Daoy (cell line): ENCODE measurements at places on chromosomes 3 and 15. TPM values are rescaled to one million over a fixed set of nuclear protein-coding genes. Genes with fewer than 3 reads are reported as not detected.

The CLDN18 gene
- not detected in 2 replicates for total RNA-seq

The SLC51B gene
- total RNA-seq, result not detected in 2 replicates

The ZNF501 gene
- total RNA-seq, result 1.3 and 2.7 TPM in 2 replicates

The CHRNA5 gene
- total RNA-seq, result 25.0 and 35.1 TPM in 2 replicates

The GP9 gene
- not detected in 2 replicates for total RNA-seq

GRCh38 chr15:46543626-46544025, 908.8 kb downstream of the SQOR start:
- no peak for DNase-seq

- no peak for DNase-seq
These were observed 760 bp downstream of the FANCI start for GRCh38 chr15:89244574-89244903.

DNA sequence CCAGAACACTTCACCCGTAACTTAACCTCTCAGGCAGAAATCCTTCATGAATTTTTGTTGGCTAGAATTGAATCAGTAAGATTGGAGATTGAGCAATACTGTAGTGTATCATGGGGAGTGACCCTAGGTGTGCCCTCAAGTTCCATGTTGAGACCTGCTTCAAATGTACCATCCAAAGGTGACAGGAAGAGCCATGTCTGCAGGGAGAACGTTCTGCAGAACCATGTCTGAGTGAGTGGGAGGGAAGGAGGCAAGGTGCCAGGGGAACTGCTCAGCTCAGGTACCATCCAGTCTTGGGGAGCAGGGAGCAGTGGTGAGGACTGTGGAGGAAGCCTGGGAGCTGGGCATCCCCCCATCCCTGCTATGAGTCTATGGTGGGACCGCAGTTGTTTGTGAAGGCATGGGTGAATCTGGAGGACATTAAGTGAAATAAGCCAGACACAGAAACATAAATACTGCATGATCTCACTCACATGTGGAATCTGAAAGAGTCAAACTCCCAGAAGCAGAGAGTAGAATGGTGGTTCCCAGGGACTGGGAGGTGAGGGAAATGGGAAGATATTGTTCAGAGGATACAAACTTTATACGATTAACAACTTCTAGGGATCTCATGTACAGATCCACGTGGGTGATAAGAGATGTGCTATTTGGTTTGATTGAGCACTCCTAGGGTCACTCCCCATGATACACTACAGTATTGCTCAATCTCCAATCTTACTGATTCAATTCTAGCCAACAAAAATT, 23.3 kb downstream of the CFAP161 start:
- DNase-seq, result no peak

GRCh38 chr3:141844108-141844507, 32.3 kb upstream of the ATP1B3 start:
- DNase-seq, result no peak

GRCh38 chr15:37967788-37968187, 33.3 kb downstream of the TMCO5A start:
- DNase-seq, result no peak

- DNase-seq, result no peak
These were observed 44.0 kb downstream of the OTOL1 start for GRCh38 chr3:161540594-161540993.
